Stimulated activated CD4-positive, alpha-beta T cell treated with anti-CD3 and anti-CD28 coated beads, Interleukin-12 subunit alpha, Interleukin-12 subunit beta, amount 100 ng/mL, for 4 hours (primary cell): ENCODE measurements at places on chromosomes 4 and X.

- no peak for DNase-seq
Observed at GRCh38 chr4:74311696-74312313, 3.5 kb downstream of the EPGN start.

DNA sequence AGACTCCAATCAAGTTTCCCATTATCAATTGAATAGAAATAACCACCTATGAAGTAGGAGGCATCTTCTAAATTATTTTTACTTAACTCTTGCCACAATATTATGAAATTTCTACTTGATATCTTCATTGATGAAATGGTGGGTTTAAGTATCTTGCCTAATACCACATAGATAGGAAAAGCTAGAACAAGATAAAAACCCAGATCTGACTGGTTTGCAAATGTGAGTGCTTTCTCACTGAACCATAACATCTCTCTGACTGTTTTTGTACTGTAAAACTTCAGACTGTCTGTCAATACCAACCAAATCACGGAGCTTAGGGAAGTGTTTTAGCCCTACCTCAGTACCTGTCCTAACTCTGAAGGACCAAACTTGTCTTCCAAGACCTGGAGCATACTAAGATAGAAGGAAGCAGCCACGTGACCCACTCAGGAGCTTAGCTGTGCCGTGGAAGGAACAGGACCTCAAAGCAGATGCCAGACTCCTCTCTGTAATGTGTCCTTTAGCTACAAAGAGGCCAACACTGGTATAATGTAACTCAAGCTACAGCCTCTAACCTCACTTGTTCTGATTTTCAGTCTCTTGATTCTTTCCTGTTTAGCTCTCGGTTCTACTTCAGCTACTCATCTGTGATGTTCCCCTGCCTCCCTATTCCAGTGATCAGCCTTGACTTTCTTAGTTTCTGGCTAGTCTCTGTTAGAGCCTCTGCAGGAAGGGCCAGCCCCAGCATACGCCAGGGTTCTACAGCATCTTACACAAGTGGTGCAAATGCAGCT, 84.4 kb downstream of the LRP2BP start:
- no peak for DNase-seq

GRCh38 chr4:54315561-54316538, 86.8 kb downstream of the PDGFRA start:
- DNase-seq: no peak

GRCh38 chrX:9597361-9598035, 132.6 kb downstream of the TBL1X start:
- DNase-seq: no peak

DNA sequence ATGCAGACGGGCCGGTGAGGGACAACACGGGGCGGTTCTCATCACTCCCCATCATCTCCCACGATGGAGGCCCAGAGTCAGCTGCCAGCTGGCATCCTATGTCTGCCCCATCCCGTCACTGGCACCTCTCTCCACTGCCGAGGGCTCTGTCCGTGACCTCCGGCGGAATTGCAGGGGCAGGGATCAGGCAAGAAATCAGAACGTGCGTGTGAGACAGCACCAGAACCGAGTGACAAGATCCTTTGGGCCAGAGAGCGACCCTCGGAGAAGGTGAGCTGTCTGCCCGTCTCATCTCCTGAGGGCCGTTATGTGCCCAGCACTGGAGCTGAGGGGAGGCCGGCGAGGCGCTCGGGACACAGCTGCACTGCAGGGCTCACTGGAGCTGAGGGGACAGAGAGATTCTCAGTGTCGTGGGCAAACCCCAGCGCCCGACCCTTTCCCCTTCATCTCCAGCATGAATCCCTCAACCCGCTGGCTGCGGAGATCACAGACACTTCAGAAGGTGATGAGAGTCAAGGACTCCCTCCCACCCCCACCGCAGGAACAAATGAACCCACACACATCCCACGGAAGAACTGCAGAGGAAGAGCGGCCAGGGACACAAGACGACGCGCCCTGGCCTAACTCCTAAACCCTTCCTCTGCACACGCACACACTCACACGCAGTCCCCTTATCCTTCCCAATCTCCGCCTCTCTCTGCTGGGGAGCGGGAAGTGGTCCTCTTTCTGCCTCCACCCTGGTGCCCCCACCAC, 128.7 kb downstream of the AFAP1 start:
- no peak for DNase-seq

DNA sequence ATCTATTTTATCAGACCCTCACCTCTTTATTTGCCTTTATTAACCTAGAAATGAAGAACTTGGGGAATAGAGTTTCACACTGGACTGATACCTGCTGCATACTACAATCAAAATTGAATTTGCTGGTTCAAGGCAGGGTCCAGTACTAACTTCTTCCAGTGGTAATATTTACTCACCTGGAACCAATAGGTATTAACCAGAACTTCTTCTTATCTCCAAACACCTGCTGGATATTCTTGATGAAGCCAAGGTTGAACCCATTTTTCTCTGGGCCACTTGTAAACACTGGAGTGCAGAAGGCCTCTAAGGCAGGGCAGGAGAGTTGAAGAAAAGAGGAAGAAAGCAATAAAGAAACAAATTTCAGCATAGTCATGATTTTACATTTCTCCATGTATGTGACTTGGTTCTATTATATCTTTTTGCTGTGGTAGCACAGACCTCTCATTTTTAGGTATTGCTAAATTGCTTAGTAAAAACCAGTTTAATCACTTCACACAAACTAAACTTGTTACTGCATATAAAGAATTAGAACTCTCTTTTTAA, 101.1 kb downstream of the ZDHHC15 start:
- no peak for DNase-seq

DNA sequence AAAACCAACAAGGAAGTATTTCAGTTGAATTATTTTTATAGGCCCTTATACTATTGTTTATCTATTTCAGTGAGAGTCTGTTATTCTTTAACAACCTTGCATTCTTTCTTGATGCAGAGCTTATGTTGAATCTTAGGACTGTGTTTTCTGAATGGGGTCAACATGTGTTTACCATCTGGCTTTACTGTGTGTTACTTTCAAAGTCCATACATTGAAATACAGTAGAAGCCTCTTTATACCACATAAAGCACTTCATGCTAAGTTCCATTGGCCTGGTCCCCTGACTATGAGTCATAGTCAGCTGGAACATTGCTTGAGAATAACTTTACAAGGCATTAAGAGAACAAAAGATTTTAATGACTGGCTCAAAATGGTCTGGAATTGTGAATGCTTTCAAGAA, 152.6 kb downstream of the GASK1B start:
- no peak for DNase-seq

- DNase-seq: no peak
Observed at GRCh38 chrX:56763556-56764152, 34.6 kb downstream of the NBDY start.

DNA sequence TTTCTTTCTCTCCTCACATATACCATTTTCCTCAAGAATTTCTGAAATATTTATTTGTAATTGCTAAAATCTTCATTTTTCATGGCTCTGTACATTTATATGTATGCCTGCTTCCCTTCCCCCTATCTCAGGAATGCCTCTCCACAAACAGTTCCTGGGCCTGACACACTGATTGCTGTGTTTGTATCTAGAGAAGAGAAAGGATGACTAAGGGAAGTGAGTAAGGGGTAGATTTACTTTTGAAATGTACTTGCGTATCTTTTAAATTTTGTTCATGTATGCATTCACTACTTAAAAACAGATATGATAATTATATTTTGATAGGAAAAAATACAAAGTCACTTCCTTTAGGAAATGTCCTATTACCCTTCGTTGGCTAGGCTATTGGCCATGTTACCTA, 790.8 kb downstream of the PCDH18 start:
- no peak for DNase-seq

DNA sequence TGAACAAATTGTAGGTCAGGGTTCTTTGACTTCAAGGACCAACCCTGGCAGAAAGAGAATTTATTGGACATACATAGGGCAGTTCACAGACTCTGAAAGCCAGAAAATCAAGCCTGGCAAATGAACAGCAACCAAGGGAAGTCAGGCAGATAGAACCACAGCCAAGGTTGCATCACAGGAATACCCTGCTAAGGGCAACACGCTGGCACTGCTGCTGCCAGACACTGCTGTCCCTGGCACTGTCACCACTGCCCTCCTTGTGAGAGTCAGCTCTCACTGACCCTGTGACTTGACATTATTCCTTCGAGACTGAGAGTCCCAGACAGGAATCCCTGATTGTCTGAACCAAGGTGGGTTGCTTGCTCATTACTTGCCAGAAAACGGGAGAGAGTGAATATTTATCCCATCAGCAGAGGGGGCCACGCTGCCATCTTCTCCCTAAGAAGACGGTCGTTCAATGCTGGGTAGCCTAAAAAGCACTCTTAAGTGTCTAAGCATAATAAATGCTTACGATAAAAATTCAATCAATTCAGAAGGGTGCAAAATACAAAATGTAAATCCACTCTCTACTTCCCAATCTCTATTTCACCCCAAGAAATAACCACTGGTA, 23.2 kb upstream of the PTTG2 start:
- no peak for DNase-seq

DNA sequence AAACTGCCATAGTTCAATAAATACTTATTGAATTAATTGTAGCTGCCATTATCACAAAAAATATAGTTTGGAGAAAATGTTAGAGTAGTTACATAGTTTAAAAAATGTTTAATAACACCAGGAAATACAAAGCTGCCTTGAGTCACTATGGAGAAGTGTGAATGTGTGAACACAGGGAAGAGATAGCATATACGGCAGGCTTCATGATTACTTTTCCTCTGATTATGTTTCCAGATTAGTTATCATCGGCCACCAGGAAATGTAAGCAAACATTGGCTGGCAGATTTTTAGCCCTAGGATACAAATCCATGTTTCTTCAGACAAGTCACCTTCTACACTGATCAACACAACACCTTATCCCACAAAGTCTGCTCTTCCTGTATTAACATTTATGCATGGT, 4.4 kb downstream of the PRDM5 start:
- no peak for DNase-seq

DNA sequence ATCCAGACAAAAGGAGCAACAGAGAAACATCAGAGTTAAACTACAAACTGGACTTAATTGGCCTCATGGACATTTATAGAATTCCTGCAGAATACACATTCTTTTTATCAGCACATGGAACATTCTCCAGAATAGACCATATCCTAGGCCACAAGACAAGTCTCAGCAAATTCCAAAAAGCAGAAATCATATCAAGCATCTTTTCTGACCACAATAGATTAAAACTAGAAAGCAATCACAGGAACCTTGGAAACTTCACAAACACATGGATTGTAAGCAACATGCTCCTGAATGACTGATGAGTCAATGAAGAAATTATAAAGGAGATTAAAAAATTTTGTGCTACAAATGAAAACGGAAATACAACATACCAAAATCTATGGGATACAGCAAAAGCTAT, 526.7 kb downstream of the PCDH7 start:
- DNase-seq: no peak

- DNase-seq: no peak
Observed at GRCh38 chr4:108941904-108942430, 179.1 kb upstream of the ETNPPL start.

- DNase-seq: no peak
Observed at GRCh38 chr4:55819634-55820033, at the start of gene EXOC1L. EXOC1L (plus strand) TSS chr4:55819790; CDS start chr4:55820027, 237 bp downstream.

DNA sequence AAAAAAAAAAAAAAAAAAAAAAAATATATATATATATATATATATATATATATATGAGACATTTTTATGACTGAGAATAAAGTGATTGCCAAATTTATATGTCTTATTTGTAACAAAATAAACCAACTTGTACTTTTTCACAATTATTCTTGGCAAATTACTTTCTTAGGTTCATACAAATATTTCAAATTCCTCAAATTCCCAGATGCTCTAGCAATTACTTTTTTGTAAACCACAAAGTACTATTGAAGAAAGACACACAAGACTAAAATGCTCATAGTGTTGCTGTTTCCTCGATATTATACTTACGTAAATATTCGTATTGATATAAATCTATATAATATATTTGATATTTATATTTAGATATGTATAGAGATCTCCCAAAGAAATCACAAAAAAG, 390.0 kb downstream of the FAT4 start:
- no peak for DNase-seq
